ENCODE measurements at places on chromosomes 5 and 9. TPM values are rescaled to one million over a fixed set of nuclear protein-coding genes. Genes with fewer than 3 reads are reported as not detected.

DNA sequence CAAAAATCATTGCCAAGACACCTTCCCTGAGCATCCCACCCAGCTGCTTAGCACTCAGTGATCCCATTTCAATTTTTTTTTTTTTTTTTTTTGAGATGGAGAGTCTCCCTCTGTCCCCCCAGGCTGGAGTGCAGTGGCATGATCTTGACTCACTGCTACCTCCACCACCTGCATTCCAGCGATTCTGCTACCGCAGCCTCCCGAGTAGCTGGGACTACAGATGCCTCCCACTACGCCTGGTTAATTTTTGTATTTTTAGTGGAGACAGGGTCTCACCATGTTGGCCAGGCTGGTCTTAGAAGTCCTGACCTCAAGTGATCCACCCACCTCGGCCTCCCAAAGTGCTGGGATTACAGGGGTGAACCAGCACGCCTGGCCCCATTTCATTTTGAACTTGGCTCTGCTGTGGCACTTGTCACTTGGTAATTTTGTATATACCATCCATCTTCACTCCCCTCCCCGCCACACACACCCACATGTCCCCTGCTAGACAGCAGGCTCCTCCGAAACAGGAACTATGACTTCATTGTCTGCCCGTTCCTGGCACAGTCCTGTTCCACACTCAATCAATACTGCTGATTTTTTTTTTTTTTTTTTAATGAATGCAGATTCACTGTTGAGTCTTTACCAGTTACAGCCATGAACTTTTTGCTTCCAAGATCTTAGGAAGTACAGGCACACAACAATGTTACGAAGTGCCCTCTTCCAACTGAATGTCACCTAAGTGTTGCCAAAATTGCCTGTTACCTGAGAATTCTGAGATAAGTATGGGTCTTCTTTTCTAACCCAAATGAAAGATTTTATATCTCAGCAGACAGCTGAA is 17.3 kb upstream of the ZBTB34 start:
- DNase-seq, result no peak

Gene MYMK
- not detected for total RNA-seq

Gene MLANA
- not detected for total RNA-seq

Gene SLC1A3
- total RNA-seq, result 62.0 TPM

GRCh38 chr5:5360363-5360940 is 62.0 kb upstream of the ICE1 start:
- no peak for DNase-seq

Gene PCDHB16
- 16.3 TPM for total RNA-seq

DNA sequence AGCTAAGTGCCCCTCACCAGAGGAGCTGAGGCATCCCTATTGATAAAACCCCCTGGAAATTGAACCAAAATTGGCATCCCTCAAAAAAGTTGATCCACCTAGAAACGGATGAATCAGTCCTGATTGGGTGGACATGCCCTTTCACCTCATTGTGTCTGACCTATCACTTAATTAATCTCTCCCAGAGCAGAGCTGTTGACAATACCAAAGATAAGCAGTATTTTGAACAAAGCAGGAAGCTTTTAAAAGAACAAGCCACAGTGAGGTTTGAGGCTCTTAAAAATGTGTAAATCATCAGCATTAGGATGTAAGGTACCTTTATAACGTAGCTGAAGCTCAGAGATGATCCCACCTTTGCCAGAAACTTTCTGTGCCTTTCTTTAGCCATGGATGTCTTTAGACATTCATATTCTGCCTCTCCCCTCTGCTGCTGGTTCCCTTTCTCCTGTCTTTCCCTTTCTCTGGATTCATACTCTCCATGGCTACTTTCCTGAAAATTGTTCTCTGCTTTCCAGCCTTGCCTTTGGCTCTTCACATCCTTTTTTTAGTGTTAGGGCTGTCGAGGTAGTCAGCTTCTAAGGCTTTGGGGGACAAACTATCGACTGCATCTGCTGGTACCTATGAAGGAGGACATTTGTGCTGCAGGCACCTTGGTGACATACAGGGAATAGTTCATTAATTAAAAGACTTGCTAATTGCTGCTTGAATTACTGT is 7.8 kb upstream of the LHX2 start:
- DNase-seq, result no peak

- DNase-seq, result no peak
These were observed 103.0 kb downstream of the SPATA31D1 start for GRCh38 chr9:82091610-82092009.

Gene PCA3
- total RNA-seq, result not detected

GRCh38 chr9:83537331-83538171 is 650 bp downstream of the FRMD3 start:
- DNase-seq, result no peak

DNA sequence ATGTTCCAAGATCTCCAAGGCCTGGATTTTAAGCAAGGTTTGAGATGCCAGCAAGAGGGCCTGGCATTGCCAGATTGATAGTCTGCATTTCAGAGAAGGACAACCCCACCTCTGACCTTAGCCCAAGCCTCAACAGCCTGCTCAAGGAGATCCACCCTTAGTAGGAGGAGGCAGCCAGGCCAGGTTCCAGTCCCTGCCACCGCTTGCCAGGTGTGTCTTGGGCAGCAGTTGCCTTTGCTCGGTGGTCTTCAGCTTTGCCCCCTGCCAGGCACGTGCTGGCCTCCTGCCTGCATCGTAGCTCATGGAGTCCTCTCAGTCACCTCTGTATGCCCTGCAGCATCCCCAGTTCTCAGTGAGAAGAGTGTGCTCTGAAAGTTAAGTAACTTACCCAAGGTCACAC is 134.2 kb downstream of the KCNIP1 start:
- no peak for DNase-seq

DNA sequence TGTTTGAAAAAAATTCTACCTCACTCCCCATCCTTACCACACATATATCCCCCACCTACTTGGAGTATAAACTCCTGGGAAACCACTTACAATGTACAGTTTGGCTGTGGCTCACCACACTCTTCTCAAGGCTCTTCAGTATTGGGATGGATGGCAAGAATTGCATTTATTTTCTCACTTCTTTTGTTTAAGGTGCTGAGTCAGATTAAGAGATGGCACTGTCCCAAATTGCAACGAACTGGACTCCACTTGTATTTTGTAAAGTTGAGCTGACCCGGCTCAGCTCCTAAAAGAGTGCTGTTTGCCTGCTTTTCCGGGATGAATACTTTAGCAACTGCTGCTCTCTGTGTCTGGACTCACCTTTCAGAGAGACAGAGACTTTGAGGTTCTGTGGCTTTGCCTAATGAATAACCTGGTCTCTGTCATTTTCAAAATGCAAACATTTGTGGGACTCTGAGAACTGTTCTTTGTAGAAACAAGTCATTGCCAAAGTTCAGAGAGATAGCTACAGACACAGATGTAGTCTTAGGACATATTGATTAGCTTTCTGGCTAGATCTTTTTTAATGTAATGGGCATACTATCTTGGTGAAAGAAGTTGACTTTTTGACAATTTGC is 42.2 kb downstream of the PPP2R2B start:
- no peak for DNase-seq

DNA sequence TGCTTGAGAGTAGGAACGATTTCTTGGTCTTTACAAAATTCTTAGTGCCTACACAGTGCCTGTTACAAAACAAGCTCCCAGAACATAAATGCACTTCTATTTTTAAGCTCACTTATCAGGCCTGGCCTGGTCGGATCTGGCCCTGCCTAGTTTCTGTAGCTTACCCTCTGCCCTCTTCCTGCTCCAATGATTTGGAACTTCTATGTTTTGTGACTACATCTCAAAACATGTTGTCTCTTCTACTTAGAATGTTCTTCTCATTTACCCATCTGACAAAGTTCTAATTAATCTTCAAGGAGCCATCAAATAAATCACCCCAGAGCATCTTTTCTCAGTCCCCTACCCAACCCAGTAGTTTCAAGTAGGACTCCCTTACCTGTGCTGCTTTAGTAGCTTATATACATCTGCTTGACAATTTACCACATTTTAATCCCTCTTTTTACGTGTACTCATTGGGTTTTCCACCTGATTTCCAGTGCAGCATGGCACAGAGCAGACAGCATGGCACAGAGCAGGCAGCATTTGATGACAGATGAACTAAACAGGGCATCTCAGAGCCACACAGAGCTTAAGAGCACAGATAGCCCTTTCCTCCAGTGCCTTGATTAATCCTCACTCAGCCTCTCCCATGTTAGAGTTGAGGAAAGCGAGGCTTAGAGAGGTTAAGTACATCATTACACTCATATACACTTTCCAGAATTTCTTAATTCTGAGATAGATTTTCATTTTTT is 171.9 kb downstream of the MAPKAP1 start:
- DNase-seq, result no peak

- DNase-seq, result peak; percentile 65
These were observed 174.1 kb downstream of the C9orf152 start for GRCh38 chr9:110033869-110034268.

GRCh38 chr9:85941966-85942912 is 1.3 kb downstream of the NAA35 start:
- no peak for DNase-seq

DNA sequence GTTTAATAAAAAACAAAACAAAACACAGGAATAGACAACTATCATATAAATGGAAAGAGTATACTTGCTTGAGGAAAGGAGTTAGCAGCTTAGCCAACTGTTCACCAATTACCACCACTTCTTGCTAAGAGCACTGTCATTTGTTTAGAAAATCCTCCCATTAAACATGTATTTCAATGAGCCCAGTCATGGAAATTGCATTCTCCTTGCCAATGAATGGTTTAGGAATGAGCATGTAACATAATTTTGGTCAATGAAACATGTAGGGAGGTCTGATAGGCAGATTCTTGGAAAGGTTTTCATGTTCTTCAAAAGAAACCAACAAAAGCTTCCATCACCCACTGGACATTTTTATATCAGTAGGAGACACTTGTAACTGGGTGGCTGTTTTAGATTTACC is 502.8 kb upstream of the PAPPA start:
- no peak for DNase-seq

GRCh38 chr5:16456103-16456832 is 9.3 kb downstream of the ZNF622 start:
- peak; percentile 59 for DNase-seq

DNA sequence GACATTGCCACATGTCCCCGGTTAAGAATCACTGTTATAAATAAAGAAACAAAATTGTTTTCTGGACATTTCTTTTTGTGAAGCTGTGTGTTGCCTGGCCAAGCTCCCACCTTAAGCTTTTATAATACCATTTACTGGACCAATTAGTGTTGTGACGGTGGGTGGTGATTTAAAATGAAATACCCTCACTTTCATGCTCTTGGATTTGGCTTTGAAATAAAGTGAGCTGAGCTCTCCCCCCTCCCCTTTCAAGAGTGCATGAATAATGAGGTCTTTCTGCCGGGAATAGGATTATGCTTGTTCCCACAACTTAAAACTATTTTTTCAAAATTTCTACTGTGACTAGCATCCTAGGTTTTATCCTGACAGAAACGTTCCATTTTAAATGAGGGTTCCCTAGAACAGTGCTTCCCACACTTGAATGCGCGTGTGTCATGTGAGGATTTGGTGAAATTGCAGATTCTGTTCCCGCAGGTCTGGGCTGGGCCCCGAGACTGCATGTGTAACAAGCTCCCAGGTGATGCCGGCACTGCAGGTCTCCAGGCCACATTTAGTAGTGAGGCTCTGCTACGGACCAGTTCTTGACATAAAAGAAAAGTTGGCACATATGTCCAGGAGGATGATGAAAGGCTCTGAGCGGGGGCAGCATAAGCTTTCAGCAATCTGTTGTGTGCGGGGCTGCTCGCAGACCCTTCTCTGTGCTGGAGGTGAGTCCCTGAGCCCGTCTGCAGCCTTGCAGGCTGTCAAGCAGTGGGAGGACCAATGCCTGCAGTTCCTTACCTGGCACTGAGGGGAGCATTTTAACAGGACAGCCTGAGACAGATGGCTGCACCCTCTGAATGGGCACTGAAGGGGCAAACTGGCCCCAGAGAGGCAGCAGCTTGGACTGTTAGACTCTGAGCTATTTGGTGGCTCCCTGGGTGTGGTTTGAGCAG is 24.4 kb downstream of the IQGAP2 start:
- no peak for DNase-seq

- DNase-seq, result no peak
These were observed 54.7 kb downstream of the KLHL3 start for GRCh38 chr5:137681191-137681590.

DNA sequence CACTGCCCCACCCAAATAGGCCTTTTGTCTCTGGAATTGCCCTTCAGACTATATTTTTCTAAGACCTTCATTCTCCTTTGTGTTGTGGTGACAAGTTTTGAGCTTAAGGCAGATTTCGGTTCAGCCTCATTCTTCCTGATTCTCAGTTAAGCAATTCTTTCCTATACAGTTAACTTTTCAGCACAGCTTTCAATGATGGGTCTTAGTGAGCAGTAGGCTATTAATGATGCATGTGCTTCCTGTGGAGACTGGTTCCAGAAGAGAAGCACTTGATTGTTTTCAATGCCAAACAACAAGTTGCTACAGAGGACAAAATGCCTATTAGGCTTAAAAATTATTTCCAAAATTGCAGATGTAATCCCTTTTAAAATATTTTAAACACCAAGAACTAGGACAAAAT is 47.7 kb upstream of the TLX3 start:
- DNase-seq, result no peak

Gene JAKMIP2
- 0.79 TPM for total RNA-seq

DNA sequence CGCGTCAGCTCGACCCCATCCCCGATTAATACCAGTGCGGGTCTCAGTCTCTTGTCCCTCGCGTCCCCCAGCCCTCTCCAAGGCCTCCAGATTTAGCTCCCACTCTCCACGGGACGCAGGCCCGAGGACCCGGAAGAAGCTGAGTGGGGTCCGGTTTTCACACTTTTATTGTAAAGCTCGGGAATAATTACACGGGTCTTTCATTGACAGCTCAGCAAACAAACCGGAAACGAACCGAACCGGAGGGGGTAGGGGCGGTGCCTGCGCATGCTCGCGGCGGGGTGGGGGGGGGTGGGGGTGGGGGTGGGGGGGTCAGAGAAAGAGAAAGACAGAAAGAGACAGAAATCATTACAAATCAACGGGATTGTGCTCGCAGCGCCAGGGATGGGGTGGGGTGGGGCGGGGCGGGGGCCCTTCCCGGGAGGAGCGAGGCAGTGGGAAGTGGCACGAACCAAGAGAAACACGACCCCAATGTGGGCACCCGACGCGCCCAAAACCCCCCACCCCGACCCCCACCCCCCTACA is 27.9 kb downstream of the PCDH1 start:
- DNase-seq, result no peak

Gene AK8
- 0.13 TPM for total RNA-seq

Gene ASS1
- 20.9 TPM for total RNA-seq

DNA sequence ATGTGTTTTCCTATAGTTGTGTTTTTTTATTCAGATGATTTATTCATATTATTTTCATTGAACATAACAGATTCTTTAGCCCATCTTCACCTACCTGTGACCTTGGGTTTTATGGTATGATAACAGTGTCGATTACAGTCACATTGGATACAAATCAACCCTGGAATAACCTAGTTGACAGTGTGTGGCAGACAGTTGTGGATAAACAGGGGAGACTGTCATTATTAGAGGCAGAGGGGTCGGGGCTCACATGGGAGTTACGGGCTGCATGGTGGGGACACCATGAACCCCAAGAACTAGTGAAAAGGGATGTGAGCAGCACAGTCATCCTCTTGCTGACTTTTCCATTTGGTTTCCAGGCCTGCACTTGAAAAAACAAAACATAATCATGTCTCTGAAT is 29.9 kb upstream of the MAP1B start:
- no peak for DNase-seq

- no peak for DNase-seq
These were observed 65.0 kb downstream of the PPP2R2B start for GRCh38 chr5:146813346-146814157.

- no peak for DNase-seq
These were observed 105.2 kb downstream of the CDK5RAP2 start for GRCh38 chr9:120474591-120475243.

Gene NR2F1
- 3.6 TPM for total RNA-seq

- DNase-seq, result no peak
These were observed 49.5 kb upstream of the LRRC14B start for GRCh38 chr5:141761-142160.

Gene ZDHHC21
- 5.0 TPM for total RNA-seq

GRCh38 chr5:175531361-175531760 is 53.0 kb downstream of the SFXN1 start:
- no peak for DNase-seq
